NCI-H446 (cell line): ENCODE measurements at places on chromosomes 3 and 15.

GRCh38 chr3:5274091-5274490, 86.6 kb downstream of the EDEM1 start:
- no peak for DNase-seq

GRCh38 chr3:109072194-109072593, 45.7 kb downstream of the MORC1 start:
- DNase-seq = no peak

DNA sequence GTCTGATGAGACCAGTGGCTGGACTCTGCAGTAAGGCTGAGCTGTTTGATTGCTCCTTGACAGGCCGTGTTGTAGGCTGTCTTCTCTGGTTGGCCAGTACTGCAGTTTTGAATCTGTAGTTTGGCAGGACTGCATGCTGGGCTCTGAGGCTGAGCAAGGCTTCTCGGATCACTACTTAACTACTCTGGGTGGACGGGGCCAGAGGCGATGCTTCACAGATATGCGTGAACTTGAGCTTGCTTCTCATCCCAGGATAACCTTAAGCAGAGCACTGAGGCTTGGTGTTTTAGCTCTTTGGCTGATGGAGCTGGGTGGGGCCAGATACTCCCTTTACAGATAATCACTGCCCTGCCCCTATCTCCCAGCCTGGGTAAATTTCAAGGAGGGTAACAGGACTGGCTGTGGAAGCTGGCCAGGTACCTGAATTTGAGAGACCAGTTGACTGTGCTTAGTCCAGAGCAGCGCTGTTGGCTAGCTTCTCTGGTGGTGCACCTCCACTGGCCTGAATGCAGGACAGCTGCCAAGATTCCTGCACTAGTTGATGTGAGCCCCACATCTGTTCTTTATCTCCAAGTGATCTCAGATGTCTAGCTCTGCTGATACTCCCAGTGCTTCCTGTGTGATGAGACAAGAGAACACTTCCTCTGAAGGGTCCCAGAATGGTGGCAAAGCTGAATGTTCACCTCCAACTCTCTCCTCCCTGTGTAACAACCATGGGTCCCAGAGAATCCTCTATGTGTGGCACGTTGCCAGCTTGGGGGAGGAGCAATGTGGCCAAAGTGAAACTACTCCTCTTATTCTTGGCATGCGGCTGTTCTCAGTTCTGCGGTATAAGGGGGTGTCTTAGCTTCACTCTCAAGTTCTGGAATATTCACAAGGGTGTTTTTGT, 37.9 kb downstream of the RPL39L start:
- DNase-seq = no peak

DNA sequence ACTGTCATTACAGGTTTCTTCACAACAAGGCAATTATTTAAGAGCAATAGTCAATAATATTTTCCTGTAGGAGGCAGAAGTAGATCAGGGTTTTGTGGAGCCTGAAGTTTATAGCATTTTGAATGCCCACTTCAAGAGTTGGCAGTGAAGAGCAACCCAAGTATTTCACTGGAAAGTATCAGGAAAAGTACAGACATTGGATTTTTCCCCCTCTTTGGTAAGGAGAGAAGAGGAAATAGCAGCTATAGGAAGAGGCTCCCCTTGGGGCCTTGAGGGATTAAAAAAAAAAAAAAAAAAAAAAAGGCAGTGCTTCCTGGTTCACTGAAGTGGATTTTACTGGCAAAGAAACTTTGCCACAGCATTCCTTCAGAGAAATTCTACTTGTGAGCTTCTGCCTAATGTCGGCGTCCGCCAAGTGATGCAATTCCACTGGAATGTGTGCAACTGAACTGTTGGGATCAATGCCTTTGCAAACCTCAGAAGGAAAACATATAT, 5.7 kb upstream of the CNTN6 start:
- DNase-seq = no peak

- DNase-seq = no peak
These were observed 55.6 kb upstream of the STXBP5L start for GRCh38 chr3:120852412-120852811.

DNA sequence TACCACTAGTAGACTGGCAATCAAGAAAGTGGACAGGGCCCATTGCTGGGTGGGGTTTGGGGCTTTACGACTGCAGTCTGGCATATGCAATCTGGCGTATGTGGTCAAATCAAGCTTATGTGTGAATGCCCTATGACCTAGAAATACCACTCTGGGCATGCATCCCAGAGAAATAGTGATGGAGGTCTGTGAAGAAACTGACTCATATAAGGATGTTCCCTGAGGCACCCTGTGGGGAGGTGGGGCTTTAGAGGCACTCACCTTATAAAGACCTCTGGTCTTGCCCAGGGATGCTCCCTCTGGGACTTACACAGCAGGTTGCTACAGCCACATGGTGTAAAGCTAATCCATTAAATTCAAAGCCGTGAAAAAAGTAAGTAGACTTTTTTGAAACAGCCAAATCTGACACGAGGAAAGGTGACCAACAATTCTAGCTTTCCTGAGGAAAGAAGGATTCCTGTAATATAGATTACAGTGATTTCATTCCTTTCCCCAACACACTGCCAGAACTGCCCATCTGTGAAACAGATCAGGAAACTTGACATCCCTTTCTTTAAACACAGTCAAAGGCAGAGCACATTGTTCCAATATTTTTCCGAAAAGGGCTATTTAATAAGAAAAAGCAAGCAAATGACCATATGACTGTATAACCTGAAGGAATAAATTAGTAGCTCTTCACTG, 13.6 kb downstream of the RARRES1 start:
- DNase-seq = no peak

GRCh38 chr3:186583831-186584230, 13.3 kb downstream of the DNAJB11 start:
- DNase-seq = no peak

DNA sequence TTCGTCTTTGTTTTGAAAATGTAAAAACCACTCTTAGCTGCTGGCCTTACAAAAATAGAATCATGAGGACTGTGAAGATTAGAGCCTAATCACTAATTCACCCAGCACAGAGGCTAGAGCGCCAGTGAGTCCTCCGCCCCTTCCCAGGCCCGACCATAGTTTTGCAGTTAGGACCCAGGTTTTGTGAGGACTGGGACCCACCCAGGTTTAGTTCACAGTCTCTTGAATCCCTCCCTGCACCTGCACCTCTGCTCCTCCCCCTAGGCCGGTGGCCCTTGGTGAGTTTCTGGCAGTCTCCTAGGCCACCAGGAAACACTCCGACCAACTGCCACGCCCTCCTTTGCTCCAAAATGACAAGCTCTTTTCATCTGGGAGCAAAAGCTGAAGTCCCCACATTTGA, 136.0 kb upstream of the CCDC54 start:
- no peak for DNase-seq

GRCh38 chr3:10395671-10396070, 74.8 kb upstream of the SEC13 start:
- no peak for DNase-seq

GRCh38 chr15:57549935-57550334, 41.8 kb upstream of the MYZAP start:
- no peak for DNase-seq

DNA sequence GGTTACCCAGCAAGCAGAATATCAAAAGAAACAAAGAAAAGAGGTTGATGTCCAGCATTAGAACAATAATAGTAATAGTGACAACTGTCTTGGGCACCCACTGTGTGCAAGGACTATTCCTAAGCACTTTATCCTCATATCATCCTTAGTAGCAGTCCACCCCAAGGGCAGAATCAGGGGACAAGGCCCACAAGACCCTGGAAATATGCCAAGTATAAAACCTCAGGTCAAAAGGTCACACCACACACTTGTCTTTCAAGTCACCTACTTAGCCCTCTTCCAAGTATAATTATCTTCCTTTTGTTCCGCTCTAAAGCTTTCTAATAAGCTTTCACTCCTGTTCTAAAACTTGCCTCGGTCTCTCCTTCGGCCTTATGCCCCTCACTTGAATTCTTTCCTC, 124.0 kb upstream of the STT3B start:
- no peak for DNase-seq

- no peak for DNase-seq
These were observed at the start of gene SSUH2 for GRCh38 chr3:8644748-8645390. Gene SSUH2 (minus strand): TSS chr3:8644798. CDS start chr3:8644758, 40 bp downstream.

GRCh38 chr3:196050597-196050996, 31.3 kb downstream of the TFRC start:
- DNase-seq = no peak

GRCh38 chr3:14685179-14685578, 10.2 kb downstream of the C3orf20 start:
- DNase-seq = no peak

DNA sequence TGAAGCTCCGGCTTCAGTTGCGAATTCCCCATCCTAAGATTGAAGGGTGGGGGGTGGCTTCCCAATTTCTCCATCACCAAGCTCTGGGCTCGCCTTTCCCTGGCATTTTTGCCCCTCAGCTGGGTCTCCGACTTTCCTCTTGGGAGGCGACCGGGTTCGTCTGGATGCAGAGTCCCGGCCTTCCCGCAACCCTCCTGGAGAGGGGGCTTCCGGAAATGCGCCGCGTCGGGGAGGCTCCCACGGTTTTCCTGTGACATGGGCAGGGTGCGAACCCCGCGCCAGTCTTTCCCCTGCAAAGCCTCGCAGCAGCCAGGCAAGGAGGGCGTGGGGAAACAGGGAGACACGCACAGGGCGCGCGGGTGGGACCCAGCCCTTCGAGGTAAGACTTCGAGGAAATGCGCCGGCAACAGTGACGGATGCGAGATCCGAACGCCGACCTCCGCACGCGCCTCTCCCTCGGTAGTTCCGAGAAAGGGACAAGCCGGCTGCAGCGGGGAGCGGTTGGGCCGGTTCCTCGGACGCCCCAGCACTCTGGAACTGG, 466 bp upstream of the HCN4 start:
- no peak for DNase-seq

DNA sequence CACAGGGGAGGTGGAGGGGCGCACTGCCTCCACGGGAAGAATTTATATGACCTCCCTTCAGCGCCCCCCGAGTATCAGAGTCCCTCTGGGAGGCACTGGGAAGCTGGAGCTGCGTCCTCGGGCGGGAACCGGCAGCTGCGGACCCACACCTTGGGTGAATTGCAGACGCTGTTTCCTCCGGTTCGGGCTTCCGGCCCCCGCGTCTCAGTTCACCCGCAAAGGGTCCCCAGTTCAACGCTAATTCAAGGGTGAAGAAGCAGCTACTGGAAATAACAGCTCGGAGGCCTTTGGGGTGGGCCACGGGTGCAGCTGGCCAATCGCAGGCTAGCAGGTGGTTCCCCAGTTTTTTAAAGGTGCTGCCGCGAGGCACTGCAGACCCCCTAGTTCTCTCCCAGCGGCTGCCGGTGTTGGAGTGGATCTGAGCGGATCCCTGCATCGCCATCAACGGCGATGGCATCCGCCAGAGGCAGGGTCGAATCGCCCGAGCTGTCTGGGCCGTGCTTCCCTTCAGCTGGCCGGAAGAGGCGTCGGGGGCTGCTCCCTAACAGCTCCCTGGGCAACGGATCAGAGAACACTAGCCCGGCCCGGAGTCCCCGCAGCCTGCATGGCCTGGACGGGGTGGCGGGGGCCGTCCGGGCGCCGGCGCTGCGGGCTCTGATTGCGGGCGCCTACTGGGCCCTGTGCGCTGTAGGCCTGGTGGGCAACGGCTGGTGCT, 19.4 kb upstream of the ADAMTS7 start:
- DNase-seq = no peak

DNA sequence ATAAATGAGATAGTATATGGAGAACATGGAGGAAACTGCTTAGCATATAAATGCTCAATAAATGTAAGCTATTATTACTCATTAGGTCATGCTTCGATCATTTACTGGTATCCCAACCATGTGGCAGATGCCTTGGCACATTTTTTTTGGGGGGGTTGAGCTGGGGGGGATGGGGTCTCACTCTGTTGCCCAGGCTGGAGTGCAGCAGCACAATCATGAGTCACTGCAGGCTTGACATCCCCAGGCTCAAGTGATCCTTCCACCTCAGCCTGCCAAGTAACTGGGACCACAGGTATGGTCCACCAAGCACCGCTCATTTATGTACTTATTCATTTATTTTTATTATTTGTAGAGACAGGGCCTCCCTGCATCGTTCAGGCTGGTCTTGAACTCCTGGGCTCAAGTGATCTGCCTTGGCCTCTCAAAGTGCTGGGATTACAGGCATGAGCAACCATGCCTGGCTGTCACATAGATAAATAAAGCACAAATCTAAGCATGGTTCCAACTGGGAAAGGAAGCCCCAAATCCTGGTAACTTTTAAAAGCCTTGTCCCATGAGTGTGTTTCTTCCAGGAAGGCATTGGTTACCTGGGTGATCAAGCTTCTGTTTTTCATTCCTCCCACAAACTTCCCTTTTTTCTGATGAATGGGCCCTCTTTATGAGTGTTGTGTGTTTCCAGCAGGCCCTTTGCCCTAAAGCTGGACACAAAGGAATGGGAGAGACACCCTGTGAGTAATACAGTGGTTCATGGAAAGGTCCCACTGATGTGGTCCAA, 147.4 kb upstream of the UMPS start:
- no peak for DNase-seq

DNA sequence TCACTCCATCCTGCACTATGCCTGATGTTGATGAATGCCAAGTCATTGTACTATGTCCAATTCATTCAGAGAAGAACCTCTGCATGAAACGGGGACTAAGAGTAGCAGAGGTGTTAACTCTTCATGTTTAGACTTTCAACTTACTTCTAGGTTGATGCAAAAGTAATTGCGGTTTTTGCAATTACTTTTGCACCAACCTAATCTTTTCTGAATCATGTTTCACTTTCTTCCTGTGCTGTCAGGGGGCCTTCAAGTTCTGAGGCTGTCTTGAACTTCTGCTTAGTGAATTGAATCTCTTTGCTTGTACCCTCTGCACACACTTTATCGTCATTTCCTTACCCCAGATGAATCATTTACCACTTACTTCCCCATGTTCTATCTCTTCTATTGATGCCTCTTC, 636.2 kb downstream of the NAALADL2 start:
- no peak for DNase-seq

- no peak for DNase-seq
These were observed 1.0 kb upstream of the COL7A1 start for GRCh38 chr3:48596157-48596556.

DNA sequence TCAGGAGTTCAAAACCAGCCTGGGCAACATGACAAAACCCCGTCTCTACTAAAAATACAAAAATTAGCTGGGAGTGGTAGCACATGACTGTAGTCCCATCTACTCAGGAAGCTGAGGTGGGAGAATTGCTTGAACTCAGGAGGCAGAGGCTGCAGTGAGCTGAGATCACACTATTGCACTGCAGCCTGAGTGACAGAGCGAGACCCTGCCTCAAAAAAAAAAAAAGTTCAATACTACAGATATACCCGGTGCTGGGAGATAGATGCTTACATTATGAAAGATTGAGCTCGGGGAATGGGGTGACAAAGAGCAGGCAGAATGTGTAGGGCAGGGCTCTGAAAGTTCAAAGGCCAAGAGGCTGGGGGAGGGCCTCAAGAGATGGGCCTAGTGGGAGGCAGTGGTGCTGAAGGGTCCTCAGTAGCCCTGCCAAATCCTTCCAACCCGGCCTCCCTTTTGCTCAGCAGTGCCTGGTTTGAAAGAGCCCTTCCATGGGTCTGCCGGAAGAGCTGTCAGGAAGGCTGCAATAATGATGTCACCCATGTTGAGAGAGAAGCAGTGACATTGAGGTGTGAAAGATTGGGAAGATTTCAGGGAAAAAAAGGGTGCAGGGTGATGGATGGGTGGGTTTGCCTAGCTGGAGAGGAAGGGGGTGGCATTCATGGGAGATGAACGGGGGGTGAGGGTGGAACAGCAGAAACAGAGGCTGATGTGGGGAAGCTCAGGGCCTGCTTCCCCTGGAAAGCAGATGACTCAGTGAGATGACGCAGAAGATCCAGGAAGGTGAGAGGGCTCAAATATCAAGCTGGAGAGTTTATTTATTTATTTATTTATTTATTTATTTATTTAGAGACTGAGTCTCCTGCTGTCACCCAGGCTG, 20.0 kb upstream of the IREB2 start:
- no peak for DNase-seq
